ENCODE measurements at places on chromosomes 2 and 18.
A peak's percentile ranks its signal among the peaks of the same experiment; 100 is the strongest.

GRCh38 chr18:64294967-64295366 lies 146.1 kb upstream of the LINC00305 start:
- no peak for DNase-seq

DNA sequence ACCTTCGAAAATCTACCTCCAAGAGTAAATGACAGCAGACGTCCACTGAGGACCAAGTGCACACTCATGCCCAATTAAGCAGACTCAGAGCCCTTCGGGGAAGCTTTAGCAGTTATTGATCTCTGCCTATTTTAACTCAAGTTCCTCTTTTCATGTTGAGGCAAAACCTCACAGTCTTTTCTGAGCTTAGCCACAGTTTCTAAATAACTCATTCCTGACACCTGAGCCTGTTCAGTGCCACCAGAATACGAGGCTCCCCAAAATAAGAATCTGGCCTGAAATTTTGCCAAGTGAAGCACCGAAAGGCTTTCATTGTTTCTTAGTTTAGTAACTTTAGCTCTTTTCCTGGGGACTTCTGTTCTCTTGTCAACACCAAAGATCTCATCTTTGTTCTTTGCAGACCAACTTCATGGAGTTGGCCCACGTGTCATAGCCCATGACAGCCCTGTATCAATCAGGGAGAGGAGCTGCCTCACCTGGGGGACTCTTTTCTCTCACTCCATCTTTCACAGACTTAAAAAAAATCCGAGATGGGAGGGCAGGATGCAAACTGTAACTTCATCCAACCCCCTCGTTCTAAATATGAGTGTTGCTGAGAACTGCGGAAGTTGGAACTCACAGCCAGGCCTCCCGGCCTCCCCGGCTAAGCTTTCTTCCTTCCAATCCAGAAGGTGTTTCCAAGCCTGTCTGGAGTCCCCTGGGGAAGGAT lies 22.2 kb downstream of the INPP5D start:
- DNase-seq: no peak

DNA sequence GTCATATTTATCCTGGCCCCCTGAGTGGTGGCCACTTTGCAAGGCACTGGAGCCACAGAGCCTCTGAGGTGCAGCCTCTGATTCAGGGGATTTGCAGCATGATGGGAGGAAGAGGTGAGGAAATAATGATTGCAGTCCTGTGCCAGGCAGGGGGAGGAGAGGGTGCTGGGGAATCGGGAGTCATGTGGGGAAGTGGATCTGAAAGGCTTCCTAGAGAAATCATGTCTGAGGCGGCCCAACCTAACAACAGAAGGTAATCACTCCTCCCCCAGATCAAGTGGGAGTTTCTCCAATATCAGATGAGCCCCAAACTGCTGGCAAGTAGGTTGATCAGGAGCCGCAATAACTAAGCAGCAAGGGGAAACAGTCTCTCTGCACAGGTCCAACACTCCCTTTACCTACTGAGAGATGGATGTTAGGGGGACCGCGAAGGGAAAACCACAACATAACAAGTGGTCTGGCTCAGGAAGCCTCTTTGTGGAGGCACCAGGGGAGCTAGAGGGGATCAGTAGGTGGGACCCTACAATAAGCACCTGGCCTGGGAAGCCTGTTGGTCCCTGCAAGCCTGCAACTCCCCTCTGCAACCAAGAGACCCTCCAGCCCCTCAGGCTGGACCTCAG lies 71.8 kb upstream of the NPAS2 start:
- DNase-seq: no peak

DNA sequence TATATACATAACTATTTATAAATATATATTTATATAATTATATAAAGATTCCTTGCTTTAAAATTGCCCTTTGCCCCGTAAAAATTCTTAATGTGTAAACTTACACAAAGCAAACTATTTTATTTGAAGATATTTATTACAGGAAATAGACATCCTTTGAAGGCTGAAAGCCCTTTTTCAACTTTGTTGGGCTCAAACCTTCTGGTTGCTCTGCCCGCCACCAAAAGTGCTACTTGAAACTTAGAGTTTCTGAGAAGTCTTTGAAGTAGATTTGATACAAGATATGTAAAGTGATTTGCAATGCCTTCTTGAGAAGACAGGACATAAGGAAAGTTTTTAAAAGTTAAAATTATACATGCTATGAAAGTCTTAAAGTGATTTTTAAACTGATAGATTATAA lies 36.6 kb upstream of the METAP1D start:
- DNase-seq: no peak

DNA sequence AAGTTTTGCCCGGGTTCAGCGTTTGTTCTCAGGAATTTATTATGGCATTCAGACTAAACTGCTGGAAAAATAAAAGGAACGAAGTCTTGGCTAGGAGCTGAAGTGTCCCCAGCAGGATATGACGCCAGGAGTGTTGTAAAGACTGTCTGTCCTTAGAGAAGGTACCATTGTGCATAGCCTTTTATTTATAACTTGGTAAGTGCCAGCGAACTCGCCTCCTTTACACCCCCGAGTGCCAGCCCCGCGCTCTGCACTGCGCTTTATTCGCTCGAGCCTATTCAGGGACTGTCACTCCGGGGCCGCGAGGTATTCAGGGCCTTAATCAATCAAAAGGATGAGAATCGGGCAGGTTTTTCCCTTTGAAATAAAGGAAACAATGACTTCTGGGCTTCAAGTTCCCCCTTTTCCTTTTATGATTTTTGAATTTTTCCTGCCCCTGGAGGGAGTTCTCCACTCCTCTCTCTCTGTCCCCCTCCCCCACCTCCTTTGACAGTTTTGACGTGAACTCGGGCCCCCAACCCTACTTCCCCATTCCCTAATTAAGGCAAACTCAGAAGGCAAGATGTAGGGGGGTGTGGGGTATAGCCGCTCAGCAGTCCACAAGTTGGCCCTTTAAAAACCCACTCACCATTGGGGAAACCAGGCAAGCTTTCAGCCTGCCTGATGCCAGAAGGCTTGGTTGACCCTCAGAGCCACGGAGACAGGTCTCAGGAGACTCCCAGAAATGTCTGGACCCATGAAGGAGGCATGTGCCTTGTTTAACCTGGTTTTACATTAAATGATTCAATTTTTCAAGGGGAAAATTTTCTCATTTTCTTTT lies 1.3 kb upstream of the PAX3 start:
- no peak for DNase-seq

DNA sequence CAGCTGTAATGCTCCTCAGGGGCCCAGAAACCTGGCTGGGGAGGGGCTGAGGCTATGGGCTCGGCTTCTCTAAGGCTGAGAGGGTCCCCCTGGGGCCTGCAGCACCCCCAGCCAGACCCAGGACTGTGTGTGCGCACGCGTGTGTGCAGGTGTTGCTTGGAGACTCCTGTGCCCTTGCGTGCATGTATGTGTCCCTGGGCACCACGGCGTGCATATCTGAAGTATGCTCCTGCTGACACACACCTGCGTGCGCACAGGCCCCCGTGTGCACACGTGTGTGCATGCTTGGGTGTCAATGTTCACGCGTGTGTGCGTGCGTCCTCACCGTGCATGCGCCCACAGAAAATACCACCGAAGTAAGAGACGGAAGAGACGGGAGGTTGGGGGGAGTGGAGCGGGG lies 14.9 kb upstream of the ECEL1 start:
- no peak for DNase-seq

GRCh38 chr2:234334151-234334550 lies 162.7 kb downstream of the ARL4C start:
- no peak for DNase-seq

DNA sequence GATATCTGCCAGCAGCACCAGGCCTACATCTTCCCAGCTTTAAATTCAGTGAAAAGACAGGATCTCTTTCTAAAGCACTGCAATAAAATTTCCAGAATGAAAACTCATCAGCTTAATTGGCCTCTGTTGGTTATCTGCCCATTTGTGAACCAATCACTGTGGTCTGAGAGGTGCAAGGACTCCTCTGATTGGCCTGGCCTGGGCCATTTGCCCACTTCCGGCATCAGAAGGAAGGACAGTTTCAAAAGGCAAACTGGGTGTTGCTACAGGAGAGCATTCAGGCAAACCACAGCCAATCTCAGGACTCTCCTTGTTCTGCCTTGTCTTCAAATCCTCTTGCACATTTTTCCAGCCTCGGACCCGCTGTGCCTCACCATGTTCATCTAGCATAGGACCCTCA lies 163.9 kb upstream of the CCDC150 start:
- no peak for DNase-seq

GRCh38 chr2:3222636-3223035 lies 155.0 kb downstream of the EIPR1 start:
- DNase-seq: peak; percentile 24

GRCh38 chr2:230947908-230948365 lies 22.9 kb upstream of the GPR55 start:
- DNase-seq: no peak

DNA sequence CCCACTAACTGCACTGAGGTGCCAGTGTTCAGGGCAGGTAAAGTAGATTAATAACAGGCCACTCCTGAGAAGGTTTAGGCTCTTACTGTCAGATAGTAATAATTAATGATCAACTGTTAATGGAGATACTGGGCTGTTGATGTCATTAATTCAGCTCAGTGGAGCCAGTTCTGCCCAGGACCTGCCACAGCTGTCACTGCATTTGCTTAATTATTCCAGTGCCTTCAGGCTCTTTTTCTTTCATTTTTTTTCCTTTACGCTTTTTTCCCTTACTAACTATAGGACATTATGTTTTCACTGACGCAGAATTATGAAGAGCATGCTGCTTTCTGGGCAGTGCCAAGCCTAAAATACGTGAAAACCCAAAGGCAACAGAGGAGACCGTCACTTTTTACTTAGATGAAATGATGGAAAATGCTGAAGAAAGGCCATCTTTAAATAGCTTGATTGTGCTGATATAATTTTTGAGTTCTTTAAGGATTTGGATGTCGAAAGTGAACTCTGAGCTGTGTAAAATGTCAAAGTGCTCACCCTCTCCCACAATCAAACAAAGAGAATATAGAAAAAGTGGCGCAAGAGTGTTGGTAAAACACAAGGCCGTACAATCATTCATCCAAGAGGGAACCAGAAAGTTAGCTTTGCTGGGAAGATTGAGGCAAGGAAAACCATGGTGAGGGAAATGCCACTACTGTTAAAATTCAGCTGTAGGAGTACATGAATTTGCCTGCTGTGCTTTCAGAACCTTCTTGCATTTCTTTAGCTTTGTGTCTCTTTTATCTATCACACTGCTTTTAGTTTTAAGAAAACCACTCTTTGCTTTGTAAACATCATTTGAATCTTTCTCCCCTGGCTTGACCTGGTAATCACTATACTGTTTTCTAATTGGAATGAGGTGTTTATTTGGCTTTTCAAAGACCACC lies 192.0 kb upstream of the ZEB2 start:
- no peak for DNase-seq

DNA sequence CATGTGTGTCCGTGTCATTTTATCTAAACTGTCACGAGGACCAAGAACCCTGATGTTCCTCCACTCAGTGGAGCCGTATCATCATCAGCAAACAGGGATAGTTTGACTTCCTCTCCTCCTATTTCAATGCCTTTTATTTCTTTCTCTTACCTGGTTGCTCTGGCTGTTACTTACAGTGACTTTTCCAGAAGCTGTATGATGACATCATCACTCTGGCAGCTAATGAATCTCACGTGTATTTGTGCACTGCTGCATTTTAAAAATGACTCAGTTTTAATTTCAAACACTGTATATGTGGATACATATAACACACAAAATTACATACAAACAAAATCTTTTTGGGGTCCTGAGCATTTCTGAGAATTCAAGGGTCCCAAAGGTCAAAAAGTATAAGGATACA lies 481.4 kb downstream of the CDH2 start:
- no peak for DNase-seq

GRCh38 chr2:86291328-86291662 lies 46.1 kb downstream of the REEP1 start:
- no peak for DNase-seq

- DNase-seq: no peak
These were observed 690.9 kb upstream of the TMEFF2 start for GRCh38 chr2:192885569-192886160.

DNA sequence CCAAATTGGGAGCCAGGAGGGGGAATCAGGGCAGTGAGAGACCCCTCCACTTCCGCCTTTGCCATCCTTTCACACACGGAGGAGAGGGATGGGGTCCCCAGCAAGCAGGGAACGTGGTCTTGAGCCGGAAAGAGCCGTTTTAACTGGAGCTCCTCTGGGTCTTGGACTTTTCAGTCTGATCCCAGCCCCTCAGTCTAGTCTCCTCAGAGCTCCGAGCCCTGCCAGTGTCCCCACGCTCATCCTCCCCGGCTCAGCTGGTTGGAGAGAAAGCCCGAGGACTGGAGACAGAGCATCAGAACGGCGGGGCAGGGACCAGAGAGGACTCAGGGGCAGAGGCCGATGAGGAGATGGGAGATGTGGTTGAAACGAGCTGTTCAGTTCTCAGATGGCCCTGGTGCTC lies 26.1 kb upstream of the OTOF start:
- no peak for DNase-seq

DNA sequence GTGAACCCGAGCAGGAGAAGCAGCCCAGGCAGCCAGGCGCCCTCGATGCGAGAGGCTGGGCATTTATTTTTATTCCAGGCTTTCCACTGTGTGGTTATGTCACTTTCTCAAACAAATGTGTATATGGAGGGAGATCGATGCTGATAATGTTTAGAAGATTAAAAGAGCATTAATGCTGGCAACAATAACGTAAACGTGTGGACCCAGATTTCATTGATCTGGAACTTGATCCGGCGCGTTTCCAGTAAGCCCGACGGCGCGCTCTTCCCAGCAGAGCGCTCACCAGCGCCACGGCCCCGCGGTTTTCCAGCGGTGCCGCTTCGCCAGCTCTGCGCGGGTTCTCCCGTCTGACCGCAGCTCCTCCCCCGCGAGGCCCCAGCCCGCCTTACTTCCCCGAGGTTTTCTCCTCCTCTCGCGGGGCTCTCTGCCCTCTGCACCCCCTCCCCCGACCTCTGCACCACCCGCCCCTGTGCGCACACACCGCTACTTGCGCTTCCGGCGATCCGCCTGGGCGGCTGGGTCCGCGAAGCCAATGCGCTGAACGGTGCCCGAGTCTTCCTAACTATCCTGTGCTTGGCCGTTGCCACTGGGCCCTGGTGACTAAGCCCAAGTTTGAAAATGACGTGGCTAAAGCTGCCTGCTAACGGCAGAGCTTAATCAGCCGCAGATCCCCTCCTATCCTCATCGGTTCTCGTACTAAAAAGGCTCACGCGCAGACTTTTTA lies 6.1 kb downstream of the ONECUT2 start:
- no peak for DNase-seq

GRCh38 chr2:32135409-32135808 lies 30.3 kb upstream of the SLC30A6 start:
- no peak for DNase-seq
